ENCODE measurements at places on chromosomes 1 and 21.

GRCh38 chr1:198829944-198830343, 191.1 kb downstream of the PTPRC start:
- DNase-seq, result no peak

DNA sequence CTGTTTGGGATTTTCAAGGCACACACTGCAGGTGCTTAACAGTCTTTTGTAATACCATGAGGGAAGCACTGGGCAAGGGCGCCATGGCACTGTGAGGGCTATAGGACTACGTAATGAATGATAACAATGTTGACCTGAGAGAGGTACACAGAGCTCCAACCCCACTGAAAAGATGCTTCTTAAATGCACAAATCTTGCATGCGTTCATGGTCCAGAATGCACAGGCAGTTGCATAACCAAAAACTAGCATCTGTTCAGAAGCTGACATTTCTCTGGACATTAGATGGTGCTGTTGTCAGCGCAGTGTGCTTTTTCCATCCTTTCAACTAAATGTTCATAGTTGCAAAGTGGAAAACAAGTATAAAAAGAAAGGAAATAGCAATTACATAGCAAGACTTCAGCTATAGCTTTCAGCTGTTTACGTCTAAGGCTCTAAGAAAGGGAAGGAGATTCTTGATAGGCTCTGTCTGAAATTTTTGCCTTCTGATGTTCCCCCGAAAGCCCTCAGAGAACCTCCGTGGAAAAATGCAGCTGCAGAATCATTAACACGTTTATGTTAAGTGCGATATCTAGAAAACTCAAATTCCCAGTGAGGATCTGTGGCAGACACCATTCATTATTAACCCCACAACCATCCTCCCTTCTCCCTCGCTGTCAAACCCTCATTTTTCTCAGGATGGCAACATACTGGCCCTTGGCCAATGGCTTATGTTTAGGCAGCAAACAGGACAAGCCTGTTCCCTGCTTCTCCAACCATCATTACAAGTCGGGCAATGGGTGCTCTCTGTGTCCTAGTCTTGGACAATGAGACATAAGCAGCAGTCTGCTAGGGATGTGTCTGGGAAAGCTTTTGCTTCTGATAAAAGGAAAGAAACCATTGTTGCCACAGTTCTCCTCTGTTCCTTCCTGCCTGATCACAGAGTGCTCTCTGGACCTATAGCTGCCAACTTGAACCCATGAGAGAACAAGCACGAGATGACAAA, 8.2 kb upstream of the TARBP1 start:
- no peak for DNase-seq

DNA sequence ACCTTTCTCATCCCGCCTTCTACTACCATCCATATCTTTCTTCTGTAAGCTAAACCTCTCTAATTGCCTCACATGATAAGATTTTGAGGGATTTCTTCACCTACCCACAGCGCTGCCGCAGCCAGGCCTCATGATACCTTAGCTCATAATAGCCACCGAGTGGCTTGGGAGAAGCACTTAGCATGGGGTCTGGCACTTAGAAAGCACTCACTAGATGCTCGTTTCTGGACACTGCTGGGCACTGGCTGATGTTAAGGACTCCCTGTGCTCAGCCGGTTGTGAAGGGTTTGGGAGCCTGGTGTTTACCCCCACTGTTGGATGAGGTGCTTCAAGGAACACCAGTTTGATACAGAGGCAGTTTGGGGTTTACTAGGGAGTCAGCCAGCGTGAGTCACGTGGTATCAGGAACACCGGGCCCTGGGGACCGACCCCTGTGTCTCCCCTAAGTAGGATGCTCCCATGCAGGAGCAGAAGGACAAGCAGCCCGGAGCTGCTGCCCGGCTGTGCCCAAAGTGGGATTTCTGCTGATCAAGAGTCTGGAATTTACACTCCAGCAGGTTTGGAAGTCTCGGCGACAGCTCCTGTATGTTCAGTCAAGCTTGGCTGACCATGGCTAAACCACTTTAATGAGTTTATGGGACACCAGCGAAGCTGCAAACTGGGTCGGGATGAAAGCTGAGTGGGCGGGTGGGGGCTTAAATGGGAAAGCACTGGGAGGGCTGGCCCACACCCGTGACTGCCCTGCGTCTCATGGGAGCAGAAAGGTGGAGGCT, 63.3 kb downstream of the GALNT2 start:
- no peak for DNase-seq

DNA sequence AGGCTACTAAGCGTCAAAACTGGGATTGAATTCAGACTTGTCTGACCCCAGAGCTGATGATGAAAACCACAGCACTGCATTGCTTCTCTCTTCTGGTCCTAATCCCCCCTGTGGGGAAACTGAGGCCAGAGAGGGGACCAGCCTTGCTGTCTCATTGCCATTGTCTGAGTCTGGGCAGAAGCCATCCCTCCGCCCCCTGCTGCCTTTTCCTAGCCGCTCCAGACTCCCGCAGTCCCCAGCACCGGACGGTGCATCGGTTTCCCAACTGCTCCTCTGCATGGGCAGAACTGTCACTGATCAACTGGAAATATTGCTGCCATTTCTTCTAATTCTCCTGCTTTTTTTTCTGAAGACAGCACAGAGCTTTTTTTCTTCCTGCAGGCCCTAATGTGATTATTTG, 157.4 kb downstream of the ACTL8 start:
- no peak for DNase-seq

GRCh38 chr1:116152950-116153691, 41.9 kb downstream of the MAB21L3 start:
- no peak for DNase-seq

- DNase-seq, result no peak
Measured at GRCh38 chr1:25973610-25974321, 24.1 kb downstream of the PAFAH2 start.

- DNase-seq, result no peak
Measured at GRCh38 chr1:13587256-13588030, 3.8 kb downstream of the PDPN start.

GRCh38 chr1:6245086-6245868, 1.3 kb downstream of the HES3 start:
- peak; percentile 76 for DNase-seq

DNA sequence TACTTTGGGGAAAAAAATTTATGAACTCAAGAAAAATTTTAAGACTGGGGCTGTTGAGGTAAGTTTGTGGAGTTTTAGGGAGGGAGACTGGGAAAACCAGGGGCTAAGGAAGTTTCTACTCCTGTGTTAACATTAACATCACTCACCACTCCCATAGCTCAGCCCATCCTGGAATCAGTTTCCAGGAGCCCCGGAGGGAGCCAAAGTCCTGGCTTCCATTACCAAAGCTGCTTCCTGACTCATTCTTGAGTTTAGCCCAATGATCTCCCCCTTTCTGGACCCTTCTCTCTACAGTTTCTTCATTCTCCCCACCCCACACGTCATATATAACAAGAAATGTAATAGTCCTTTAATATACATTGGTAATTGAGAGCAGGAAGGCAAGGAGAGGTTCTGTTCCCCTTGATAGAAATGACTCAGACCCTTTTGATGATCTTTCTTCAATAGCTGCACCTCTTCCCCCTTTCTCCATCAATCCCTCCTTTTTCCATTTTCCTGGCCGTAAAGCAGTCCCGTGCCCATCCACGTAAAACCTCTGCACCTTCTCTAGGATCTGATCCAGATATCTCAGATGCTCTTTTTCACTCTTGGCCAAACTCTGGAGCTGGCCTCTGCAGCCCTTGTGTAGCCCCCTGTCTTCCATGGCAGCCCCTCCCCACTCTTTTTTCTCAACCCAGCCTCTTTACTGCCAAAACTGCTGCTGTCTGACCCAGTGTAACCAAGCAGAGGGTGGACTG, 4.6 kb upstream of the PIAS3 start:
- DNase-seq, result no peak

DNA sequence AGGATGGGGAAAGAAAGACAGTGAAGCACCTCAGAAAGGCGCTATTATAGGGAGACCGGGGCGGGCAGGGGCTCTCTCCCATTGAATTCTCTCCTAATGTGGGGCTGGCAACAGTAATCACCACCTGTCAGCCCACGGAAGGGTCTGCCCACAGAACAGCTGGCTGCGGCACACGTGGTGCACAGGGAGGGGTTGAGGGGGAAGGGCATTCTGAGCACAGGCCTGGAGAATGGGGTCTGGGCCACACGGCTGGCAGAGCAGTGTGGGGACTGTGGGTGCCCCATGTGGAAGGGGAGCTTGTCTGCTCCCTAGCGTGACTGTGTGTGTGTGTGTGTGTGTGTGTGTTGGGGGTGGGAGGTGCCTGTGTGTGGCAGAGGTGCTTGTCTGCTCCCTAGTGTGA, 4.1 kb downstream of the OLFML3 start:
- no peak for DNase-seq

GRCh38 chr1:22741118-22741517, 30.5 kb downstream of the EPHB2 start:
- DNase-seq, result no peak

DNA sequence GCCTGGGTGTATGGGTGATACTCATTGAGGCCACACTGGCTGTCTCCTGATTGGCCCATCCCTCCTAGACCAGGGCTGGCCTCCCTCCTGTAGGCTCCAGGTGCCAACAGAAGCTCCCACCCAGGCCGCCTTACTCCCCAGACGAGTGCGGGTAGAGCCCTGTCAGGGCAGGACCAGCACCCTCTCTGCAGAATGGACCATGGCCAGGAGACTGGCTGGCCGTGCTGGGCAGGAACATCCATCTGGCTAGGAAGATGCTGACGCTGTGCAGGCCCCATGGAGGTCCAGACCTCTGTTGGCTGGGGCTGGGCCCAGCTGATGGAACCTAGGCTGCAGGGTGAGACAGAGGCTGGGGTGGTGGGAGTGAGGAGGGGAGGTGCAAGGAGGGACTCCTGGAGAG, 25.0 kb upstream of the EPB41 start:
- no peak for DNase-seq

DNA sequence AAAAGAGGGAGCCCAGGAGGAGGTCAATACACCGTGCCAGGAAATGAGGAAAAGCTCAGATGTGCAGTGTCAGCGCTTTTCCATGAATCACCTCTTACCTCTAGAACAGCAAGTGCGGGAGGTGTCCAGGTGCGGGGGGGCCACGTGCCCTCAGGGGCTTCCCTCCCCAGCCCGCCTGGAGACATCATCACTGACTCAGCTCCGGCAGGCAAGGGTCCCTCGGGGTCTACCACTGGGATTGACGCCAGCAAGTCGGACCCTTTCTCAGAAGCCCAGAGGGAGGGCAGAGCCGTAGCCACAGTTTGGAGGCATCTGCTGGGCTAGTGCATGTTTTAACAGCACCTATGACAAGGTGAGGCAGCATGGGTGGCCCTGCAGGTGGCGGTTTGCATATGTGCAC, 67.4 kb upstream of the TRAPPC10 start:
- no peak for DNase-seq
